Right lobe of liver (tissue), 6 donors: ENCODE measurements at places on chromosomes 12 and 14.

GRCh38 chr14:80981156-80981555 lies 25.7 kb downstream of the TSHR start:
- DNase-seq: no peak
- H3K4me1 ChIP-seq: no peaks in the 10 kb centered on the region
- H3K36me3 ChIP-seq: no peaks in the 10 kb centered on the region

GRCh38 chr12:52073531-52074381 lies 4.0 kb downstream of the ATG101 start:
- no peak for DNase-seq
- no peak overlapping the region for H3K4me3 ChIP-seq
- no peaks in the 10 kb centered on the region for H3K36me3 ChIP-seq
- H3K27ac ChIP-seq: no peak overlapping the region
- H3K4me1 ChIP-seq: no peaks in the 10 kb centered on the region

GRCh38 chr14:35818346-35819115 lies 7.6 kb upstream of the BRMS1L start:
- H3K27ac ChIP-seq: no peak overlapping the region
- no peaks in the 10 kb centered on the region for H3K36me3 ChIP-seq
- no peaks in the 10 kb centered on the region for H3K27me3 ChIP-seq
- H3K4me3 ChIP-seq: no peak overlapping the region

DNA sequence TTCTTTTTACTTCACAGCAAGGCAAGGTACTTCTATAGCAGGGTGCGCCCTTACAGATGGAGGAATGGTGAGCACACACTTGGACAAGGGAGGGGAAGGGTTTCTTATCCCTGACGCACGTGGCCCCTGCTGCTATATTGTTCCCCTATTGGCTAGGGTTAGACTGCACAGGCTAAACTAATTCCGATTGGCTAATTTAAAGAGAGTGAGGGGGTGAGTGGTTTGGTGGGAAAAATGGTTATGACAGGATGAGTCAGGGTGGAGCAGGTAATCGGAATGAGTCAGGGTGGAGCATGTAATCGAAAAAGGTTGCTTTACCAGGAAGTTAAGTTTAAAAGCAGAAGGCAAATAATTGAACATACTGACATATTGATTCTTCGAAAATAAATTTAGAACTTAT lies 23.7 kb upstream of the RAB21 start:
- no peak for DNase-seq
- H3K27ac ChIP-seq: no peak overlapping the region

DNA sequence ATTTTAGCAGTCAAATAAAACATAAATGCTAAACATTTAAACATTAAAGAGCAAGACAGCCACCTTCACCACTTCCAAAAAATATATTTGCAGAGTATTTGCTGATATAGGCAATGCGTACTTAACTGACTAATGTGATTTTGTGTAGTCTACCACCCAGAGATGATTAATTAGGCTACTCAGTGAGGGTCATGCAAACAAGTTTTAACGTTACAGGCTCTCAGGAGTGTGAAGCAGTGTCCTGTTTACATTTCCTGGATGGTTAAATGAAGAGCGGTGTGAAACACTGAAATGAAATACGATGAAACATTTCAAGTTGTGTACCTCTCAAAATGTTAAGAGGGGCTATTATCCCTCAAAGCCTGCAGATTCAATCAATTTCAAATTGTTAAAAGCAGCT lies 165.8 kb upstream of the LRIG3 start:
- no peak overlapping the region for H3K4me3 ChIP-seq
- H3K27ac ChIP-seq: no peak overlapping the region

DNA sequence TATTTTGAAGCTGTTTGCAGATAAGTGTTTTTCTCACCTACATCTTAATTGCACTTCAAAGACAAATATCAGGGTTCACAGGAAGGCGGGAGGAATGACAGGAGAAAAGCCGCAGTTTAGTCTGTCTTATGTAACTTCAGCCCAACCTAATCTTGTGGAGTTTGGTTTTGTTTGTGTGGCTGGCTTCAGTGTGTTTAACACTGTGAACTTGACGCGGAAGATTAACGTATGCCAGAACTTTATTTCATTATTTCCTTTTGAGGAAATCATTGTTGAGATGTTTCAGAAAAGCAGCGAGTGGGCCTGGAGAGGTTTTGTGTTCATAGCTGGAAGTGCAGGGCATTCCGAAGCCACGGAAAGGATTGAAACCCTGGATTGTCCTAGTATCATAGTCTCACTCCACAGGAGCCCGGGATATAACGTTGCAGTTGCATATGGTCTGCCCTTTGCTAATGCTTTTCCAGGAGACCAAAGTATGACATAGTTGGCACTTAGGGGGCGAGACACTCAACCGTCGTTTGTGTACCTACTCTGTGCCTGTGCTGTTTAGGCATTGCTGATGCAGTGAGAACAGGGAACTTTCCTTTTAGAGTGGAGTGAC lies 2.0 kb downstream of the PELI2 start:
- no peak for DNase-seq
- peak overlapping the region; percentile 86 for H3K27ac ChIP-seq
- no peaks in the 10 kb centered on the region for H3K36me3 ChIP-seq

GRCh38 chr14:97641827-97642226 lies 844.6 kb downstream of the VRK1 start:
- H3K27ac ChIP-seq: no peak overlapping the region
- H3K4me1 ChIP-seq: no peaks in the 10 kb centered on the region
- no peaks in the 10 kb centered on the region for H3K27me3 ChIP-seq
- DNase-seq: no peak
- H3K36me3 ChIP-seq: no peaks in the 10 kb centered on the region

GRCh38 chr12:19456176-19456575 lies 16.9 kb downstream of the AEBP2 start:
- H3K4me1 ChIP-seq: no peaks in the 10 kb centered on the region
- H3K27me3 ChIP-seq: no peaks in the 10 kb centered on the region
- no peak overlapping the region for H3K27ac ChIP-seq
- H3K4me3 ChIP-seq: no peak overlapping the region
- DNase-seq: no peak

GRCh38 chr14:58118097-58118815 lies 33.8 kb downstream of the ARMH4 start:
- no peaks in the 10 kb centered on the region for H3K36me3 ChIP-seq
- H3K27me3 ChIP-seq: no peaks in the 10 kb centered on the region
- no peak for DNase-seq
- H3K27ac ChIP-seq: no peak overlapping the region

DNA sequence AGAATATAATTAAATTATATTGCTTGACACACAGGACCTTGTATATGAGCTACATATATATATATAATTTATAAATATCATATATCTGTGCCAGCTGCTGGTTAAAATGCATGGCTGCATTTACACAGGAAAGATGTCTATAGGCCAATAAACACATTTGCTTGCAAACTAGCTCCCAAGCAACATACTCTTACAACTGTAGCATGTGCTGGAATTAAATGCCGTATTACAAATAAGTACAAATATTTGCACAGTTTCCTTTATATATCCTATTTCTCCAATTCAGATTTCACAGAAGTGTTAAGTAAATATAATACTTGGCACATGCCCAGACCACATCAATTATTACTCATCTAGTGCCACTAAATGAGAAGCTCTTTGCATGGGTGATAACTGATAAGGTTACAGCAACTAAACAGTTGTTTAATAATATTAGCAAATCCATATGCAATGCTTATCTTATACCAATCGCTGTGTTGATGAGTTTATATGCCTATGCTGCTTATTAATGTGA lies 66.7 kb upstream of the E2F7 start:
- H3K36me3 ChIP-seq: no peaks in the 10 kb centered on the region
- no peak for DNase-seq
- H3K27ac ChIP-seq: no peak overlapping the region
- no peaks in the 10 kb centered on the region for H3K4me1 ChIP-seq

DNA sequence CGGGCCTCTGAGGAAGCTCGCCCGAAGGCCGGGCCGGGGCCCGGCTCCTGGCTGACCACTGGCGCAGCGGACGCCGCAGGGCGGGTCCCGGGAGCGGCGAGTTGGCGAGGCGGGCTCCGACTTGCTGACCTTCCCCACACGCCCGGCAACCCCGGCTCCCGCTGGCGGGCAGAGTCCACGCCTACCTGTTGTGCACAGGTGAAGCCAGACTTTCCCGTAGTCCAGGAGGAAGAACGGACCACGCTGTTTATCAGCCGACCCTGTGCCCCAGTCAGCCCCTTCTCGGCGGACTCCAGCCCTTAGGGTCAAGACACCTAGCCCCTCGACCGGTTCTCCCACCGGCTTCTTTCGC lies 407 bp downstream of the HEATR5A start:
- H3K4me1 ChIP-seq: no peaks in the 10 kb centered on the region
- H3K36me3 ChIP-seq: no peaks in the 10 kb centered on the region
- H3K4me3 ChIP-seq: peak overlapping the region; percentile 99
- peak; percentile 94 for DNase-seq
- H3K27ac ChIP-seq: peak overlapping the region; percentile 71

GRCh38 chr14:49962621-49963020 lies 69.7 kb downstream of the ARF6 start:
- H3K4me3 ChIP-seq: no peak overlapping the region
- H3K4me1 ChIP-seq: no peaks in the 10 kb centered on the region
- no peaks in the 10 kb centered on the region for H3K27me3 ChIP-seq

DNA sequence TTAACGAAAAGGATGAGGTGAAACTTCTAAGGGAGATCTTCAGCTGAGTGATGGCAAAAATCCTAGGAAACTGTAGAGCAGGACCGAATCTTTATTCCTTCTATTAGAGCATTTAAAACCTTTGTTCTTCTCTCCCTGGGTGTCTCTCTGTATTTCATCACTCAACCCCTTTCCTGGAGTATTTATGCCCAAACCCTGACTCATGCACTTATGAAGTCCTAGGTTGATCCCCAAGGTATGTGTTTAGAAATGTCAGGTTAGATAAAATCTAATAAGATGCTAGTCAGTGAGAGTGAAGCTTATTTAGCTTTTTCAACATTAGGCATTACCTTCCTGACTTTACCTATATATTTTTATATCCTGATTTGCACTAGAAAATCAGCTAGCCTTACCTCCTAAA lies 239.8 kb upstream of the NPAS3 start:
- H3K4me1 ChIP-seq: no peaks in the 10 kb centered on the region
- H3K27me3 ChIP-seq: no peaks in the 10 kb centered on the region
- H3K4me3 ChIP-seq: no peak overlapping the region
- no peak for DNase-seq
- H3K27ac ChIP-seq: no peak overlapping the region

DNA sequence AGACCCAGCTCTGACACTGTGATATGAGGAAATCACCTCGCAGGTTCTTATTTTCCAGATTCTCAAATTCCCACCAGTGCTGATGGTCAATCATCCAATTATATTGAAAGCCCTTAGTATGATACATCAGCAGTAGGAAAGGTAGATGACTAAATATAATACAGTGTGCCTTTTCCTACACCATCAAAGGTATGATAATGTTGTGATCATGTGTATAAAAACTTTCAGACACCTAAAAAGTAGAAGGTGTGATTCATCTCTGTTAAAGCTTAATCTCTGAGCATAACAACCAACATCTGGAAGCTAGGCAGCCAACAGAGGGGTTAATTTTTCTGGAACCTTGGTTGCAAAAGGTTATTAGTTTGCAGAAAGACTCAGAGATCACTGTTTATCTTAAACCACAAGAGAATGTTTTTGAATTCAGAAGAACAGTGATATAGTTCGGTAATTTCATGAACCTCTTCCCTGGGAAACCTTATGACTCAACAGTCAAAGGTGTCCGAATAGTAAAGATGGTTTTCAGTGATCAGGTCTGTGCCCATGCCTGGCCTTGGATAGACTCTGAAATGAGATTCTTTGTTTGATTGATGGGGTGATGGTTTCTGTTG lies 122.5 kb downstream of the ETV6 start:
- no peak overlapping the region for H3K27ac ChIP-seq
- no peaks in the 10 kb centered on the region for H3K36me3 ChIP-seq
- no peak overlapping the region for H3K4me3 ChIP-seq

DNA sequence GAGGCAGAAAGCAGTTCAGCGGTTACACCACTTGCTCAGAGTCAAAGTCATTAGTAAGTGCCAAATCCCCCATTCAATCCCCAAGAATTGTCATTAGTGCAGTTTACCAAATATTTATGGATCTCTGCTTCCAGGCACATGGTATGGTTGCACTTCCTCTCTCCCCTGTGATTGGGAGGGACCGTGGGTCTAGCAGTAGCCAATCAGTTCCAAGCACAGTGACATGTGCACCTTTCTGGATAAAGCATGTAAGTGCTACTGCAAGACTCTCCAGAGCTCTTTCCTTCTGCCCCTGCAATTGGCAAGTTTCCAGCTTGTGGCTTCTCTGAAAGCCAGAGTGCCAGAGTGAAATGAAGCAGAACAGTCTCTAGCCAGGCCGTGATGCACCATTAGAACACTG lies 85.3 kb upstream of the FLRT2 start:
- H3K4me3 ChIP-seq: no peak overlapping the region
- no peaks in the 10 kb centered on the region for H3K27me3 ChIP-seq
- no peaks in the 10 kb centered on the region for H3K4me1 ChIP-seq
- no peak for DNase-seq

GRCh38 chr12:122999986-123000420 lies 19.5 kb downstream of the ARL6IP4 start:
- peak; percentile 51 for DNase-seq
- H3K27ac ChIP-seq: no peak overlapping the region
- H3K4me1 ChIP-seq: no peaks in the 10 kb centered on the region
- H3K27me3 ChIP-seq: no peaks in the 10 kb centered on the region
- no peaks in the 10 kb centered on the region for H3K36me3 ChIP-seq

DNA sequence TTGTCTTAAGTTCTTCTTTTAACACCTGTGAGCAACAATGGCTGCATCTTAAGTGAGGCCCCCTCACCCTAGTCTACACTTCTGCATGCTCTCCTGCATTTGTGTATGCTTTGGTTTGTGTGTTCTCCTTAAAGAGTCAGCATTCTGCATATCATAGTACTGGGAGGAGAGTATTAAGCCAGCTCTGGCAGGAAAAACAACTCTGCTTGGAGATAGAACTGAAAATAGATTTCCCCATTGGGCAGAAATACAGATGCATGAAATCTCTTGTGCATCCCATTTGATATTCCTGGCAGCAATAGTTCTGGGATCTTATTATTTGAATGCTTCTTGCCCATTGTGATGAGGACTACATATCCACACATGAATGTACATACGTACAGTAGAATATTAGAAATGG lies 70.6 kb upstream of the PRICKLE1 start:
- no peak for DNase-seq
- no peaks in the 10 kb centered on the region for H3K36me3 ChIP-seq
- no peak overlapping the region for H3K27ac ChIP-seq
- H3K27me3 ChIP-seq: no peaks in the 10 kb centered on the region
- H3K4me1 ChIP-seq: no peaks in the 10 kb centered on the region

GRCh38 chr12:112103758-112104503 lies 4.7 kb downstream of the NAA25 start:
- no peak overlapping the region for H3K4me3 ChIP-seq
- peaks cover 9% of the 10 kb centered on the region for H3K36me3 ChIP-seq
- no peak overlapping the region for H3K27ac ChIP-seq
- DNase-seq: no peak
- H3K27me3 ChIP-seq: no peaks in the 10 kb centered on the region
- H3K4me1 ChIP-seq: peaks cover 26% of the 10 kb centered on the region
